NCI-H1694 treated with DMSO at 0.1 percent for 48 hours (cell line): ENCODE measurements at places on chromosomes 13 and 19.

GRCh38 chr13:113731192-113732175 lies 27.5 kb upstream of the TMEM255B start:
- DNase-seq = no peak

DNA sequence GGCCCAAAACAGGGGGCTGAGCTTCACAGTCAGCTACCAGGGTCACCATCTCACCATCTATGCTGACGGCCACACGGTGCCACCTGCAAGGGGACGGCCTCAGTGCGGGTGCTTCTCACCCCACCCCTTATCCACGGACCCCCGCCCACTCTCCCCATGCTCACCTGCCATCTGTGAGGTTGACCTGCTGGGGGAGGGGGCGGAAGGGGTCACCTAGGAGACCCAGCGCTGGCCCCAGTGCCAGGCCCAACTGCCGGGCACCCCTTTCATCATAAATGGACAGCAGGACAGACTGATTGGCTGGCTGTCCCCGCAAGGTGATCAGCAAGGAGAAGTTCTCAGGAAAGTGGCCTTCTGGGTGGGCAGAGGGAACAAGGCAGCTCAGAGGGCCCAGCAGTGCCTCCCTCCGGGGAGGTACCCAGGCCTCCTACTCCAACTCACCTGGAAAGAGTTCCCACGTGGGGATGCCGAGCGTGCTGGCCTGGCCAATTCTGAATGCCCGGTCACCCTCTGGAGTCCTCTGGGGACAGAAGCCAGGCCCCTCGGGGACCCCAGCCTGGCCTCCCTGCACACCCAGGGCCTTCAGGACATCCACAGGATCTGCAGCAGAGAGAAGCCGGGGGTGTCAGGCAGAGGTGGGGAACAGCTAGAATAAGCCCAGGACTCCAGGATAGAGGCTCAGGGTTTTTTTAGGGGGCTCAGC lies 4.5 kb downstream of the COL5A3 start:
- DNase-seq = no peak

DNA sequence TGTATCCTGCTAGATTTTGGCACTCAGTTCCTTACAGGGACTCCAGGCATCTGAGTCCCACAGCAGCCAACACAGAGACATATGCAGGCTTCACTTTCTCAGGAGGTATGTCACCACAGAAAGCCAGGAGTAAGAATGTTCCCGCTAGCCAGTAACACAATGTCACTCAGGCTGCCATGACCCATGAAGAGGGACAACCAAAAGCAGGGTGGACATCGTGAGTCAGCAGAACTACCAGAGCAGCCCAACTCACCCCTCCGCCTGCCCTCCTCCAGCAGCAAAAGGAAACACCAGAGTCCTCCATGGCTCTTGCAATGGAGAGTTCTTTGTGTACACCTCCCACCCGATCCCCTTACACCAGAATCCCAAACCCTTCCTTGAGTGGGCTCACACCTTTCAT lies 95.4 kb downstream of the CRYL1 start:
- no peak for DNase-seq

DNA sequence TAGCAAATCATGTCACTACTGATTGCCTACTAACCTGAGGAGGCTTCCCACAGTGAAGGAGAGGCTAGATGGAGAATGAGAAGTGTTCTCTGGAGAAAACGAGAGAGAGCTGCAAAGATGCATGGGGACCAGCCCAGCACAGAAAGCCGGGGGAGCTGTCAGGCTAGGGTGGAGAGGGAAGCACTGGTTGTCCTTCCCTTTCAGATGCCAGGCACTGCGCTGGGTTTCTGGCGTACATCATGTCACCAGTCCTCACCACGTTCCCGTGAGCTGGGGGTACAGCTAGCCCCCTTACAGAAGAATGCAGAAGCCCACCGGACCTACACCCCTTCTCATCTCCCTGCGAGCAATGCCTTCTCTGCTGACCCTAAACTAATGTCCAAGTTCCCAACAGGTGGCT lies 86.0 kb downstream of the STK24 start:
- DNase-seq = no peak

DNA sequence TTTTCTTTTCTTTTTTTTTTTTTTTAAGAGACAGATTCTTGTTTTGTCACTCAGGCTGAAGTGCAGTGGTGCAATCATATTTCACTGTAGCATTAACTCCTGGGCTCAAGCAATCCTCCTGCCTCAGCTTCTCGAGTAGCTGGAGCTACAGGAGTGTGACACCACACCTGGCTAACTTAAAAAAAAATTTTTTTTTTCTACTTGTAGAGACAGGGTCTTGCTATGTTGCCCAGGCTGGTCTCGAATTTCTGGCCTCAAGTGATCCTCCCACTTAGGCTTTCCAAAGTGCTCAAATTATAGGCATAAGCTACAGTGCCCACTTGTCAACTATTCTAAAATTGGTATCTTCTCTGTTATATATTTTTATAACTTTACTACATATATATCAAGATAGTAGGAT lies 6.6 kb downstream of the ELF1 start:
- no peak for DNase-seq

GRCh38 chr13:30580852-30581502 lies 36.7 kb upstream of the USPL1 start:
- DNase-seq = no peak

DNA sequence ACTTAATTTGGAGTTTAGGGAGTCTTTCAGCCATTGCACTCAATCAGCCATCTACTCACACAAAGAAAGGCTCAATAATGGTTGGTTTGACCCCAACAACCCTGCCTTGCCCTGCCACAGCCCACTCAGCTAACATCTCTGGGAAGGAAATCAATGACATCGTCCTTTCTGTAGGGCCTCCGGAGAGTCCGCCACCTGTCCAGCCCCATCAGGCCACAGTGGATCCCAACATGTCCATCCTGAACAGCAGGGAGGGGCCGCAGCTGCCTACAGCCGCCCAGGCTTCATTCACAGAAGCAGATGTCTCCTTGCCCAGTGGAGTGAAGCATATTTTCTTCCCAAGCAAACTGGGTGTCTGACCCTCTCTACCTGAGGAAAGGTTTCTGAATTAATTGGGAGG lies 4.2 kb upstream of the CDX2 start:
- DNase-seq = no peak

- no peak for DNase-seq
These were observed 6.1 kb upstream of the GSK3A start for GRCh38 chr19:42248270-42249148.

DNA sequence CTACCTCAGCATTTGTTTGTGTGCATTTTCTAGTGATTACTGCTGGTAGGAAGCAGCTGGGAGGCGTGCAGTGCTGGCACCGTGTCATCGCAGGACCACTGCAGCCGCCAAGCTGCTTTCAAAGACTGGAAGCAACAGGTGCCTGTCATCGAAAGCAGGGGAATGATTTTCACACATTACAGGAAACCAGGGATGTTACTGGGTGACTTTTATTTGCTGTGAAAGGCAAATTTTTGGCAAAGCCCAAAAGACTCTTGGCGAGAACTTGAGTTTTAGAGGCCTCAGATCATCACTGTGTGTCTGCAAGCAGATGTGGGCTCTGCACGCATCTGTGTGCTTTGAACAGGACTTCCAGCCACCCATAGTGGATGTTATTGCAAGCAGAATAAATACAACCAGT lies 176.4 kb downstream of the FLT1 start:
- no peak for DNase-seq

- no peak for DNase-seq
These were observed 26.3 kb downstream of the EPS15L1 start for GRCh38 chr19:16445238-16446107.

- peak; percentile 89 for DNase-seq
These were observed at the start of the genes ATF5 and NUP62 for GRCh38 chr19:49929121-49929610. Gene ATF5, plus strand, starts transcription at chr19:49929205. Its CDS starts 1,646 bp downstream, at chr19:49930851. Gene NUP62, minus strand, starts transcription at chr19:49929504. Its CDS starts 19,697 bp downstream, at chr19:49909807.

GRCh38 chr19:5927441-5927821 lies 13.4 kb downstream of the CAPS start:
- no peak for DNase-seq

- no peak for DNase-seq
These were observed 1.5 kb downstream of the GNA11 start for GRCh38 chr19:3095441-3096191.
